ENCODE measurements at places on chromosomes 11 and 22.

- DNase-seq: no peak
These were observed 56.5 kb upstream of the CABP7 start for GRCh38 chr22:29663180-29663821.

DNA sequence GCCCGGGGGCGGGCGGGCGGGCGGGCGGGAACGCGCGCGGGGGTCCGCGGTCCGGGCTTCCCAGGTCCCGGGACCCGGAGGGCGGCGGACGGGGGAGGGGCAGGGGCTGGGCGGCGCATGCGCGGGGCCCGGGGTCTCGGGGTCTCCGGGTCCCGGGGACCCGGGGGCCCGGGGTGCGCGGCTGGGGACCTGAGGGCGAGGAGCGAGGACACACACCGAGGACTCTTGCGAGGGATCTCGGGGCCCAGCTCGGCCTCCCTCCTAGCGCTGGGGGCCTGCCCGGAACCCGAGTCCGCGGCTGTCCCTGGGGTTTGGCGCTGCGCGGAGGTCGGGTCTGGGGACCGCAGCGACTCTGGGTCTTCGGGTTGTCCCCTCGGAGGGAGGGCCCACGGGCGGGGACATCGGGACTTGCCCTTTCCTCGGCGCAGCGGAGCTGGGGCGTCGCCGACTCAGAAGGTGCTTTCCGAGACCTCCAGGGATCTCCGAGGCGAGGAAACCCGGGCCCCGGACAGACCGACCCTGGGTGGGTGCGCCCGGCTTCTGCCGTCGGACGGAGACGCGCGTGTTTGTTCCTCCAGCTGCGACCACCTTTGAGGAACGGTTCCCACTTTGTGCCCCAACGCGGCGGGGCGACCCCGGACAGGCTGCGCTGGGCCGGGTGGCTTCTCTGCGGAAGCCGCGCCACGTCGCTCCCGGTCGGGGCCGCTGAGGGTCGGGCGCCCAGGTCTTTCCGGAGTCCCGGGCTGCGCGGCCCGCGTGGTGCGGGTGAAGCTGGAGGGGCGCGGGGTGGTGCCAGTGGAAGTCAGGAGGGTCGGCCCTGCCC is 540 bp downstream of the PPARA start:
- peak; percentile 46 for DNase-seq

DNA sequence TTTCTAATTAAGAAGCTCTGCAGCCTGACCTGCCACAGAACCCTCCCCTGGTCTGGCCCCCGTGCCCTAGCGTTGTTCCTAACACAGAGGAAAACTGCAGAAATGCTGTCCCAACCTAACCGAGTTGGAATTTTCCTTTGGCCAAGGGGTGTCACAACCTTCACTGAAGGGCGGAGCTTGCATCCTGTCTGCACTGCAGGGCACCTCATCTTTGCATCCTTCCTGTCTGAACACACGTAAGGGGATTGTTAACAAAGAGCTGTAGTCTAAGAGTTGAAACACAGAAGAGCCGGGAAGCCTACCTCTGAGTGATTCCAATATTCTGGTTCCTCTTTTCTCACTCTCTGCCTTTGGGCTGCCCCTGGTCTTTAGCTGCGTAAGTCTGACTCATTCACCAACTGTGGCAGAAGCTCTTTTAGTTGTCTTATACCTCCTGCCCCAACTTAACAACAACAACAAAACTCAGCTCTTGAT is 1.6 kb downstream of the DIXDC1 start:
- DNase-seq: peak; percentile 31

- DNase-seq: no peak
These were observed 56.9 kb downstream of the TNRC6B start for GRCh38 chr22:40234658-40235057.

DNA sequence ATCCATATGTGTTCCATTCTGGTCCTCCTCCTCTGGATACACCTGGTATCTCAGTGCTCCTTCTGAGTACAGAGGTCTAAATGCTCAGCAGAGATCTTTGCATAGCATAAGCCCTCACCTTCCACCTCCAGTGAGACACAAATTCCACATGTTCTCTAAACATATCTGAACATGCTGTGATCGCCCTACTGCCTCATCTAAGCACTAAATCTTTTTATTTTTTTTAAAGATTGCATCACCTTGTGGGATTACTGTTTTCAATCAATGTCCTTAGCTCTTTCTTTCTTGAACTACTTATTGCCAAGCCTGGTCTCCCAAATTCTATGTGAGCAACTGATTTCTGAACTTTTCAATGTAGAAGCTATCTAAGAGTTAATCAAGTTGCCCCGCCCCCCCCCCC is 113.4 kb downstream of the TRPC6 start:
- no peak for DNase-seq

GRCh38 chr11:118010738-118011461 is 24.7 kb downstream of the IL10RA start:
- DNase-seq: peak; percentile 82

DNA sequence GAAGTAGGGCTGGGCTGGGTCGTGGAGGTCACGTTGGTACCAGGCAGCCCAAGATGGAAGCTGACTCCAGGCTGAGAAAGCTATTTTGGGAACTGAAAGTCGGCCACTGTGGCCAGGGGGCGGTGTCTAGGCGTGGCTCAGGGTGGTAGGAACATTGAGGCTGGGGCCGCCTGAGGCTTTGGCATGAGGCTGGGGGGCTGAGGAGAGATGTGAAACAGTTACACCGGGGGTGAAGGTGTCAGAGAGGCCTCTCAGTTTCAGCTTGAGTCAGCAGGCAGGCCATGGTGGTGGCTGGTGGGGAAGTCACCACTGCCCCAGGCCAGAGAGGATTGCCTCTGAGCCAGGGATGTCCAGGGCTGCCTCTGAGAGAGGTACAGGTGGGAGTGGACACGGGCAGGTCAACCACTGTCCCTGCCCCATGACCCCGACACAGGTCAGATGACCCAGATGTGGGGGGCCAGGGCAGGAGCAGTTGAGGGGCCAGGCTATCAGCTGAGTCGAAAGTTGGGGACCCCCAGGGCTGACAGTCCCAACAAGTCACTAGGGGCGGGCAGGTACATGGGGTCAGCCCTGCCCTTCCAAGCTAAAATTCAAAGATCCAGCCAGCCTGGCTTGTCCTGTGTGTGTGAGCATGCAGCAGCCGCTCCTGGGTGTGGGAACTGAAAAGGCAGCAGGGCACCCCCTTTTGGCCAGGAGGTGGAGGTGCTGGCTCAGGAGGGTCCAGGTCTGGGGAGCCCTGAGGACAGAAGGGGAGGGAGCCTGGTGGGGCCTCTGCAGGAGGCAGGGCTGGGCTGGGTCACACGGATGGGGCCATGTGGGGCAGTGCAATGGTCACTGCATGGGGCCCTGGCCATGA is 7.2 kb downstream of the KCNK7 start:
- peak; percentile 73 for DNase-seq

- no peak for DNase-seq
These were observed 48.8 kb upstream of the LARGE1 start for GRCh38 chr22:33969045-33969444.

DNA sequence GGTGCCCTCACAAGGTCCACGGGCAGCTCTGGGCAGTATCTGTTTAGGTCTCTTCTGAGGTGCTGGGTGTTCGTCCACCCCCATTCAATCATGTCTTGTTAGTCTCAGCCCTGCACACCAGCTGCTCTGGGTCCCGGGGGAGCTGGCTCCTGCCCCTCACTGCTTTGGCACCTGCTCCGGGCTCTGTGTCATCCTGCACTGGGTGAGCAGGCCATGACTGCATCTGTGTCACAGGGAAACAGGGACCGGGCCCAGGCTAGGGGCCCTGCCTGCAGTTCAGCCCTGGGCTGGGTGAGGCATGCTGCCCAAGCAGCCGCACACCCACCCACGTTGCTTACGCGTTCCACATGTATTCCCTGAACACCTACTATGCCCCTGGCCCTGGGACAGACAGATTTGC is 43.9 kb downstream of the ELFN2 start:
- DNase-seq: peak; percentile 51

DNA sequence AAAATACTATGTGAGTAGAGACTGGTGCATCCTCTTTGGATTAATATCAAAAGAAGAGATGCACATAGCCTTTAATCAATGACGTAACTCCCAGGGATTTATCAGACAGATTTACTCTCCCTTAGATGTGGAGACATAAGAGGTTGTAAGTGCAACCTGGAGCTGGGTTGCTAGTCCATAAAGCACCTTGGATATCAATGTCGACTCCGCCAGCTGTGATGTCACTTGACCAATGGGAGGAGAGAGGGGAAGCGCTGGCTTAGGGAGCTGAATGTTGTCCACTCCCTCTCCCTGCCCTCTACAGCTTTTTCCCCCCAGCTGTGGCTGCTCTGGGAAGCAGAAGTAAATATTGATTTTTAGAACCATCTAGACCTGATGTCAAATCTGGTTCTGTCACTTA is 28.9 kb upstream of the TMEM86A start:
- DNase-seq: peak; percentile 9

GRCh38 chr11:2780850-2781407 is 81.1 kb upstream of the KCNQ1OT1 start:
- no peak for DNase-seq

GRCh38 chr22:43689356-43689755 is 122.7 kb downstream of the EFCAB6 start:
- no peak for DNase-seq

DNA sequence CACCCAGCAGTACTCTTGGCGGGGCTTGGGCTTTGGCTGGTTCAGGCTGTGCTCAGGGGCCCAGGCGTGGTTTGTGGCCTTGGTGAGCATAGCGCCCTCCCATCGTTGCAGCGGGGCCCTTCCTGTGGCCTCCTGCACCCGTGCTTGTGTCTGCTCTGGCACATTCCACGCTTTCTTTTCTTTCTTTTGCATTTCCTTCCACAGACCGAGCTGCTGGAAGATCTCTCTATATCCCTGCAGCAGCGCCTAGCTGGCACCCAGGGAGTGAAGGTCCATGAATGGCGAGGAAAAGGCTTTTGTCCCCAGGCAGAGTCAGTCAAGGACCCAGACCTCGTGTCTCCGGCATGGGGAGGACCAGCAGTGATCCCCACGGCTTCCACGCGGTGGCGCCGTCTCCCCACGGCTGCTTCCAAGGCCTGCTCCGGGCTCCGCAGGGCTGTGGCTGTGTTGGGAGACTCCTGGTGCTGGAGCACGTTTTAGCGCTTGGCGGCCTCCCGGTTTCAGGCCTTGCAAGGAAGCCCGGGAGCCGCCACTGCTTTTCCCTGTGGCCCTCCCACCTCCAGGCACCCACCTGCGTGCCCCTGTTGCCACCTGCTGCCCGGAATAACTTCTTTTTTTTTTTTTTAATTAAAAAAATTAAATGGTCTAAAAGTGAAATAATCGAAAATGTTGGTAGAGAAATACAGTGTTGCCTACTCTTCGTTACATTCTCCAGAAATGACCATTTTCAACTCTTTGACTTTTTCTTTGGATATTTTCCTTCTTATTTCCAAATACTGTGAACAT is 28.5 kb downstream of the GLB1L2 start:
- DNase-seq: peak; percentile 76

GRCh38 chr11:130499828-130500227 is 51.4 kb downstream of the ADAMTS15 start:
- DNase-seq: no peak

DNA sequence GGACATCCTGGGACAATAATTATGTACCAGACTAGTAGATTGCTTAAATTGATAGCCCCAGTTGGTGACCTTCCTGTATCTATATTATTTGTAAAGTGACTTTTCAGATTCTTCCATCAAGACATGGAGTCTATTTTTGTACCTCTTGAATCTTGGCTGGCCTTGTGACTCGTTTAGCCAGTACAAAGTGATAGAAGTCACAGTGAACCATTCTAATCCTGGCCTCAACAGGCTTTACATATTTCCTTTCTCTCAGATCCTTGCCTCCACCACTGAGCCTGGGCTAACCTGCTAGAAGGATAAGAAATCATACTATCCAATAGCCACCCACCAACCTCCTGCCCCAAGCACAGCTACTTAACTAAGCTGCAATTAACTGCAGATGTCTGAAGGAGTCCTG is 37.5 kb upstream of the SLC6A5 start:
- no peak for DNase-seq

- DNase-seq: no peak
These were observed 49.1 kb downstream of the JAM3 start for GRCh38 chr11:134118006-134118405.

- DNase-seq: peak; percentile 44
These were observed 121.5 kb downstream of the RRAS2 start for GRCh38 chr11:14237444-14237961.

- no peak for DNase-seq
These were observed 81.6 kb downstream of the MED15 start for GRCh38 chr22:20588843-20589581.

All from muscle of leg (tissue), 16 donors.